ENCODE measurements at places on chromosomes 2 and 18.

- DNase-seq = no peak
Observed at GRCh38 chr2:71746946-71747501, 293.7 kb downstream of the DYSF start.

DNA sequence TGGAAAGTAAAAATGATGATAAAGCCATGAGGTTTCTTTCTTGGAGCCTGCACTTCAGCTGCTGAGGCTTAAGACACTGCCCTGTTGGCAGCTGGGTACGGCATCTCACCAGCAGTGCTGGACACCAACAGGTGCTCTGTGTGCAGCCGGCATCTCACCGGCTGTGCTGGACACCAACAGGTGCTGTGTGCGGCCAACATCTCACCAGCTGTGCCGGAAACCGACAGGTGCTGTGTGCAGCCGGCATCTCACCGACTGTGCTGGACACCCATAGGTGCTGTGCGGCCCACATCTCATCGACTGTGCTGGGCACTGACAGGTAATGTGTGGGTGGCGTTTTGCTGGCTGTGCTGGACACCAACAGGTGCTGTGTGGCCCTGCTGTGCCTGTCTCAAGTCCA is 190.8 kb downstream of the TMEM18 start:
- no peak for DNase-seq

- DNase-seq = no peak
Observed at GRCh38 chr2:12813166-12813565, 96.4 kb downstream of the TRIB2 start.

GRCh38 chr18:60391571-60392226 is 19.1 kb upstream of the MC4R start:
- no peak for DNase-seq

GRCh38 chr2:128441341-128442052 is 122.8 kb upstream of the HS6ST1 start:
- no peak for DNase-seq

DNA sequence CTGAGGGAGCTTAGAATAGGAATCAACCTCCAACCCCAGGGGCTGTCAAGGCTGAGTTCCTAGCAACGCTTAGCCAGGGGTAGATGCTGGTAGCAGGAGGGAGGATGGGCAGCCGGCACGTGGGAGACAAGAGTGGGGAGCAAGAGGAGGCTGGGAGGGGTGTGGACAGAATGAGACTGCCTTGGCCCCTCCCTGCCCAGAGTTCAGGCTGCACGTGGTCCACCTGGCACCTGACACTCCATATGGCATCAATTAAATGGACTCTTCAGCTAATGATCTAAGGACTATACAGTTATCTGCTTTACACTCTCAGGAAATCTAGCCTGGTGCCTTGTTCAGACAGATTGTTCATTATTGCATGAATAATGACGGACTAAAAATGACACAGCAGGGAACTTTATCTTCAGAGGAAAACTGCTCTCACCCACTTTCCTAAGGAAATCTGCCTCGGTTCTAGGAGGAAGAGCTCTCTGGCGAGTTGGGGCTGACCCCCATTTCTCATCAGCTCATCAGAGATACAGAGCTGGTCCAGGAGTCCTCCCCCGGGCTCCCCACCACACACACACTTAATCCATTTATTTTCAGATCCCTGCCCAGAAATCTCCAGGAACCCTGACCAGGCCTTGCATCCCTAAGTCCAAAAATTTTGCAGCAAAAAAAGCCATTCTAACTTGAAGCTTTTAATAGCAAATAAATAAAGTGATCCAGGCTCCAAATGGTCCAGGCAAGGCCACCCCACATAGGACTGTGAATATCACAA is 102.1 kb upstream of the CDC42EP3 start:
- DNase-seq = no peak

DNA sequence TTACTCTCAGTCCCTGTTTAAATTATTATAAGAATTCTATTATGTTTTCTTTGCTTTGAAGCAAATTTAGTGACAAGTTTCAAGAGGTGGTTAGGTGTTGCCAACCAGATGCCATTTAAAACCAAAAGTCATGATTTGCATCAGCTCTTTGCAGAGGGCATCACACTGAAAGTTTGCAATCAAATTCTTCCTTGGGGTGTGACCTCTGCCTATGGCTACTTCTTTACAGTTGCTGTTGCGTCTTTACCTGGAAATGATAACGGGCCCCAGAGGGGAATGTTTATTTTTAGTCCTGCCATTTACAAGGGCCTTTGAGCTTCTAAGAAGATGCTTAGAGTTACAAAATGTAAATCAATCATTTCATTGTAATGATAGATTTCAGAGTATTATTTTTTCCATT is 561.0 kb downstream of the ARHGAP15 start:
- no peak for DNase-seq

DNA sequence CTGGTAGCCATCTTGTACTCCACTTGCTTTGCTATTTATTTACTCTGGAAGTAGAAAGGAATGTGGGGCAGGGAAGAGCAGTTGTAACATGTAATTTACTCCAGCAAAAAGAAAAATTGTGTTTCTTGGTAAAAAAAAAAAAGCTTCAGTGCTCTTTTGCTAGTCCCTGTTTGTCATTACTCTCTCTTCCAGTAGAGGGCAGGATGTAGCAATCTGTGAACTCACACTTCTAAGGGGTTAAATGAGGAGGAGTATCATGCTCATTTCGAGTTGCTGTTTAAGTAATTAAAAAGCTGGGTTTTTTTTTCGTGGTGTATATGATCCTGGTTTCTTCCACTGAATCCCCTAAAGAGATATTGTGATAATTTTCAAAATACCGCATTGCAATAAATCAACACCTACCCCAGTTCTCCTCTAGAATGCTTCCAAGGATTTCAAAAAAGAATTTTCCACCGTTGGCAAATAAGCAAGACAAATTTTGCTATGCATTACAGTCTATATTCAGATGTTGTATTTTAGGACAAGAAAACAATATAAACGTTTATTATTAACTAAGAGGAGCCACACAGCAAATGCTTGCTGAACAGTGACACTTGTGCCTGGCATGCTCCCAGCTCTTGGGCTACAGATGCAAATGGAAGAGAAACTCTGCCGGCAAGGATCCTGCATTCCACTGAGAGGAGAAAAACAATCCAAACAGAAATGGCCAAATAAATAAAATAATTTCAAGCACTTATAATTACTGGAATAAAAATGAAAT is 261.6 kb downstream of the ASXL3 start:
- peak; percentile 60 for DNase-seq

DNA sequence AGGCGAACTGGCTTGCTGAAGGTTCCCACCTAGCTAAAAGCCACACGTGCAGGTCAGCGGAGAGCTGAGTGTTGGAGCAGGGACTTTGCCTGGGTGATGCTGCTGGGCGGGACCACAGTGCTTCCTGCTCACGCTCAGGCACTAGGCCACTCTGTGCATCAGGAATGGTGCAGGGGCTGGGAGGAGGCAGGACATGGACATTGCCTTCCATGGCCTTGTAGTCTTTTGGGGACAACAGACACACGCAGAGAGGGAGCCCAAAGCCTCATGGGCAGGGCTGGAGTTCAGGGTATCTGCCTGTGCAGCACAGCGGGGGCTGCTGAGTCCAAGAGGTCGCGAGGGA is 207.2 kb downstream of the ZBTB7C start:
- no peak for DNase-seq

- DNase-seq = no peak
Observed at GRCh38 chr18:24396082-24396633, 1.5 kb downstream of the OSBPL1A start.

GRCh38 chr2:222754324-222754930 is 83.0 kb downstream of the MOGAT1 start:
- no peak for DNase-seq

GRCh38 chr18:63590373-63590772 is 3.2 kb downstream of the SERPINB13 start:
- DNase-seq = no peak

GRCh38 chr2:101698844-101699754 is 1.6 kb downstream of the MAP4K4 start:
- peak; percentile 62 for DNase-seq

DNA sequence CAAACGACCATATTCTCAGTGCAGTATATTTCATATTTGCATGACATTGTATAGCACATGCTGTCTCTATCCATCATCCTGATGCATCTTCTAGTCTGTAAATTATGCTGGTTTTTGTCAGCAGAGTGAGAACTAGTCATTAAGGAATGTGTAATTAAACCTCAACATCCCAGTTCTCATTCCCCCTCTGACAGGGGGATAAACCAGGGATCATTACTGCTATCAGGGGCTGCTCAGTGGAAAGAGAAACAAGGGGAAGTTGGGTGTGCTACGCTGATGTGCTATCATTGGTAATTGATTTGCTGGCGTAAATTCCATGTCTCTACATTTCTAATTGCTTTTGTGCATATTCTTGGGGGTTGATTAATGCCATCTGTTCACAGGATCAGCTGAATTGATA is 7.7 kb downstream of the CNTNAP5 start:
- DNase-seq = no peak

Measured in erythroblast (primary cell).